ENCODE measurements at places on chromosomes 11 and 22. TPM values are rescaled to one million over a fixed set of nuclear protein-coding genes. Genes with fewer than 3 reads are reported as not detected.

GRCh38 chr22:20440637-20441591 lies 3.3 kb upstream of the SCARF2 start:
- no peak overlapping the region for H3K27ac ChIP-seq
- DNase-seq: no peak
- H3K27me3 ChIP-seq: no peaks in the 10 kb centered on the region
- no peak overlapping the region for H3K4me3 ChIP-seq
- H3K36me3 ChIP-seq: peaks cover 19% of the 10 kb centered on the region
- peaks cover 37% of the 10 kb centered on the region for H3K4me1 ChIP-seq

The SLC25A45 gene
- total RNA-seq: 10.8 TPM

GRCh38 chr11:34565417-34566207 lies 52.0 kb upstream of the ELF5 start:
- no peak overlapping the region for H3K4me3 ChIP-seq
- peak; percentile 36 for DNase-seq
- H3K27me3 ChIP-seq: peaks cover 44% of the 10 kb centered on the region
- H3K27ac ChIP-seq: no peak overlapping the region
- H3K36me3 ChIP-seq: no peaks in the 10 kb centered on the region

DNA sequence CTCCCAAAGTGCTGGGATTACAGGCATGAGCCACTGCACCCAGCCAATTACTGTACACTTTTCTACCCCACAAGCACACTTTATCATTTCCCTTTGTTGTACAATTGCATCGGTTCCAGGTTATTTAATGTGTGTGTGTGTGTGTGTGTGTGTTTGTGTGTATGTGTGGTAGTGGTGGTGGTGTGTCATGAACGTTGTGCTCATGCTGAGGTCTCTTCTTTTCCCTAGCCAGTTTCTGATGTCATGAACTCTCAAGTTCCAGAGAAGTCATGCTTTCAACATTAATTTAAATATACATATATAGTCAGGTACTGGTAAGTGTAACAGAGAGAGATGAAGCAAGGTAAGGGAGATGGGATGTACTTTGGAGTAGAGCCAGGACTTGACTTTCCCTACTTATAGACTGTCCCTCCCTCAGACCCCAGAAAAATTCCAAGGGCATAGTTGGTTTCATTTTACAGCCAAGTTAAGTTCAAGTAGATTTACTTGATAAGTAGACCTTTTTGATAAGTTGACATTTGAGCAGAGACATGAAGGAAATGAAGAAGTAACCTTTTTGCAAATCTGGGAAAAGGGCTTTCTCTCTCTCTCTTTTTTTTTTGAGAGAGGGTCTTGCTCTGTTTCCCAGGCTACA lies 42.7 kb downstream of the WEE1 start:
- DNase-seq: no peak
- H3K4me3 ChIP-seq: no peak overlapping the region
- no peak overlapping the region for H3K27ac ChIP-seq
- H3K36me3 ChIP-seq: no peaks in the 10 kb centered on the region
- H3K4me1 ChIP-seq: peaks cover 43% of the 10 kb centered on the region

GRCh38 chr11:30902929-30903328 lies 316.8 kb upstream of the MPPED2 start:
- H3K27me3 ChIP-seq: peaks cover 17% of the 10 kb centered on the region
- no peaks in the 10 kb centered on the region for H3K4me1 ChIP-seq
- H3K36me3 ChIP-seq: no peaks in the 10 kb centered on the region
- DNase-seq: no peak
- no peak overlapping the region for H3K27ac ChIP-seq
- no peak overlapping the region for H3K4me3 ChIP-seq
